ENCODE measurements at places on chromosomes 3 and 15.

DNA sequence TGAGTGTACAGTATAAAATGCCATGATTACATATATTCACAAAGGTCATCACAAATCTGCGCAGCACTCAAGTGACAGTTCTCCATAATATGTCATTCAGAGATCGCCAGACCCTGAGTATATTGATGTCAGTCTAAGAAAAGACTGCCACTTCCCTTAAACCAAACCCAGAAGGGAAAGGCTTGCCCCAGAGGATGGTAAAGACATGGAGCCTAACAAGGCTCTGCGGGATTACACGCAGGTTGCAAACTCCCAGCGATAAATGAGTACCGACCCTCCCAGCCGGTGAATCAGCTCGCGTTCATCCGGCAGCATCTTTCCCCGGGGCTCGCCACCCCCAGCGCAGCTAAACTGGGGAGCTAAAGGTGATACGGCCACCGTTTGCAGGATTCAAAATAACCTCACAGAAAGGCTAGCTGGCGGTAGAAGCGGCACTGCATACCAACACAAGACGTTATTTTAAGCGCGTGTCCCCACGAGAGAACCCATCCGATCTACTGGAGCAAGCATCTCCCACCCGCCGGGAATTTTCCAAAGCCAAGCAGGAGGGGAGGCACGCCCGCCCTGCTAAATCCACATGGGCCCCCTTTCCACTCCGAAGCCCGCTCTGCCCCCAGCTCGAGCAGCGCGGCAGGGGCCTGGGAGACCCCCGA is 643 bp downstream of the MYO5A start:
- no peak for DNase-seq

DNA sequence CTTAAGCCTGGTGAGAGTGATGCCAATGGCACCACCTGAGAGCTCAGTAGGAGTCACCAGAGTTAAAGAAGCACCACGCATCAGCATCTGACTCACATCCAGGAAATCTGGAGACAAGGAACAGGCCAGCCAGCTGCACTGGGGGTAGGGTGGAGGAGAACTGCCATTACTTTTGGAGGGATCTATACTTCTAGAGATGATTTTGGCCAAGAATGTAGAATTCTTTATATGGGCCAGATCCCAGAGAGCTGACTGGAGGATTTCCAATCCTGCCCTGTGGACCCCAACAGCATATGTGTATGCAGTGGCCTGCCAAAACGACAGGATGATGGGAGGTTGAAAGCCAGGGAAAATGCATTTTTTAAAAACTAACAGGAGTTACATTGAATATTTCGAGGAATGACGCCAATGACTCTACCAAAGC is 29.8 kb downstream of the CCR3 start:
- no peak for DNase-seq

- DNase-seq: no peak
Measured at GRCh38 chr3:48140336-48140757, 47.9 kb downstream of the CDC25A start.

DNA sequence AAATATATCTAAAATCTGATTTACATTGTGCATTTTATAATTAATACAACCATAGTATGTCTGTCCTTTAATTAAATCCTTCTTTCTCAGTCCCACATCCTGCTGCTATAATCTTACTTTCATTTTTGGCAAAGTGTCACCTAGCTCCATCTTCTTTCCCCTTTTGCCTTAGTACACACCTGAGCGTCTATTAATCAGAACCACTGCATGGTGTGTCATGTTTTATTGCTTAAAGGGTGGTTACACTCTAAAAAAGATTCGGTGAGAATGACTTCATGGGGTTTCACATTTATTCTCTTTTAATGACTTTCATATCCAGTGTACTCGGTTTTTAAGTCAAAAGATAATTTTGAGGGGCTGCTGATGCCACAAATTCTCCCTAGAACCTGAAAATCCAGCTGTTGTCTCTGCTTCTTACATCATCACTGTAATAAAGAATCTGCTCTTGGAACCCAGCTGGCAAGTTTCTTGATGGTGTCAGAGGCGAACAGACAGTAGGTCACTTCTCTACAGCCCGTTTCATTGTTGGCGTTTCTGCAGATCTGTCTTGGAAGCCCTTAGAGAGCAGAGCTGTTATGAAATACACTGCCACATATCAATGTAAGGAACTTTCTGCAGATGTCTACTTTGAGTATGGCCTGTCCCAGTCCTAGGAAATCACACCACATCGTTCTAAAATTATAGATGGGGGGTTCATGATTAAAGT is 99.7 kb downstream of the TIGIT start:
- DNase-seq: no peak

DNA sequence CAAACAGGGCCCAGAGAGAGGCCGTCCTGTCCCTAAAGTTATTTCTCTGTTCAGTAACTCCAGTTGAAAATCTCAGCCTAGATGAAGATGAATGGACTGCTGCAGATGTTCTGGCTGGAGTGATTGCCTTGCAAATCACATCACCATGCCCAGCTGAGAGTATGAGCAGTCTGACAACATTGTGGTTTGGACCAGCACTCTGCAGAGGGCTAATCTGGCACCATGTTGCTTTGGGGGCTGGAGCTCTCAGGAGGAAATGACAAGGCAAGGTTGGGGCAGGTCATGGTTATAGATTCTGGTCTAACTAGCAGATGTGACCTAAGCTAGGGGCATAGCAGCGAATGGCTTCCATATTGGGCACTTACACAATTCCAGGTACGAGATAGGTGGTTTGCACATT is 314.2 kb downstream of the CLSTN2 start:
- no peak for DNase-seq

GRCh38 chr15:81859737-81860516 is 185.9 kb downstream of the MEX3B start:
- no peak for DNase-seq

DNA sequence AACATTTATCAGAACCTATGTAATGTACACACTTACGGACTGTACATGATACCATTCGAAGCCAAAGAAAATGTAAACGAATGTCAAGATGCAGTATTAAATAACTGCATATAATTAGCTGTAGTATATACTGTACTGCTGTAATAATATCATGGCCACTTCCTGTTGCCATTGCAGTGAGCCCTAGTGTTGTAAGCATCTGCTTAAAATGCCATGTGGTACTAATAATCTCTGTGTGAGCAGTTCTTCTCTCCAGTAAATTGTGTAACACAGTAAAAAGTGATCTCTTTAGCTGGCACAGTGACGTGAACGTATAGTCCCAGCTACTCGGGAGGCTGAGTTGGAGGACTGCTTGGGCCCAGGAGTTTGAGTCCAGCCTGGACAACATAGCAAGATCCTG is 8.6 kb downstream of the SPG11 start:
- DNase-seq: no peak

GRCh38 chr3:194352667-194353246 is 1.6 kb upstream of the CPN2 start:
- no peak for DNase-seq

DNA sequence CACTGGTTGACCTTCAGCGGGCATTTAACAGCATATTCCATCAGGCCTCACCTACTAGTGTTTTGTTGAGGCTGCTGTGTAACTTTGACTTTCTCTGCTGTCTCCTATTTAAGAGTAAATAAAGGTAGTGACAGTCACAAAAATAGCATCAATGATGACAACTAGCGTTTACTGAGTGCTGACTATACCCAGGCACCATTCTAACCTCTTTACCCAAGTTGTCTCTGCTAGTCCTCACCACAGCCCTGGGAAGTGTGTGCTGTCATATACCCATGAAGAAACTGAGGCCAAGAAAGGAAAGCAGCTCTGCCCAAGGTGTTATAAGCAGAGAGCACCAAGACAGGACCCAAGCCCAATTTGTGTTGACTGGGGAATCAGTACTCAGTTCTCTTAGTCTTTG is 286.4 kb upstream of the CTDSPL start:
- DNase-seq: no peak
